ENCODE measurements at places on chromosomes 7 and 10. TPM values are rescaled to one million over a fixed set of nuclear protein-coding genes. Genes with fewer than 3 reads are reported as not detected.

Gene HABP2
- total RNA-seq = 1.3 TPM

Gene LRGUK
- total RNA-seq = 0.13 TPM

Gene FAM131B
- total RNA-seq = 0.33 TPM

Gene GIMAP4
- total RNA-seq = not detected

Gene KIN
- total RNA-seq = 2.9 TPM

Gene ATRNL1
- 26.1 TPM for total RNA-seq

Gene FBXO24
- 0.89 TPM for total RNA-seq
